ENCODE measurements at places on chromosomes 12 and 14.

- peak overlapping the region; percentile 26 for H3K27ac ChIP-seq
- peak; percentile 49 for DNase-seq
- H3K36me3 ChIP-seq = peaks cover 95% of the 10 kb centered on the region
- no peak overlapping the region for H3K4me3 ChIP-seq
- H3K4me1 ChIP-seq = no peaks in the 10 kb centered on the region
These were observed 17.4 kb downstream of the TMPO start for GRCh38 chr12:98532687-98533304.

DNA sequence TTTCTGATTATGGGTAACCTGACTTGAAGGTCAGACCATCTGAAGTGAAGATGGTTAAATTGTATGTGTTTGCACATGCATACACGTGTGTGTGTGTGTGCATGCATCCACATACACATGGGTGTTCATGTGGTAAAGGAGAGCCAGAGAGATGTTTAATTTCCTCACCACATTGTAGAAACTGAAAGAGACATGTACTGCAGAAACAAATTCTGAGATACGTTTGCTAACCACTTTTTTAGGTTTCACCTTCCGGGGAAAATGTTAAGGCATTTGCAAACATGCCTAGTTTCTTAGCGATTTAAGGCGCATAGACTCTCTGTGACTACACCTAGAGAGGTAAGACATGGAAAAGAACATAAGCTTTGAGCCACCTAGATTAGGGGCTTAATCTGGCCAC, 362.9 kb downstream of the RAD51B start:
- H3K4me1 ChIP-seq = no peaks in the 10 kb centered on the region
- no peak for DNase-seq
- H3K36me3 ChIP-seq = no peaks in the 10 kb centered on the region
- H3K4me3 ChIP-seq = no peak overlapping the region

GRCh38 chr14:63249092-63249491, 44.8 kb downstream of the RHOJ start:
- no peak overlapping the region for H3K27ac ChIP-seq
- no peaks in the 10 kb centered on the region for H3K27me3 ChIP-seq
- H3K4me3 ChIP-seq = no peak overlapping the region
- H3K36me3 ChIP-seq = no peaks in the 10 kb centered on the region
- no peaks in the 10 kb centered on the region for H3K4me1 ChIP-seq

GRCh38 chr14:51704545-51704944, 52.8 kb downstream of the FRMD6 start:
- DNase-seq = no peak
- H3K4me1 ChIP-seq = no peaks in the 10 kb centered on the region
- H3K36me3 ChIP-seq = no peaks in the 10 kb centered on the region
- H3K27ac ChIP-seq = no peak overlapping the region
- no peak overlapping the region for H3K4me3 ChIP-seq
- no peaks in the 10 kb centered on the region for H3K27me3 ChIP-seq

Measured in CD14-positive monocyte (primary cell).